ENCODE measurements at places on chromosomes 7 and 10.

DNA sequence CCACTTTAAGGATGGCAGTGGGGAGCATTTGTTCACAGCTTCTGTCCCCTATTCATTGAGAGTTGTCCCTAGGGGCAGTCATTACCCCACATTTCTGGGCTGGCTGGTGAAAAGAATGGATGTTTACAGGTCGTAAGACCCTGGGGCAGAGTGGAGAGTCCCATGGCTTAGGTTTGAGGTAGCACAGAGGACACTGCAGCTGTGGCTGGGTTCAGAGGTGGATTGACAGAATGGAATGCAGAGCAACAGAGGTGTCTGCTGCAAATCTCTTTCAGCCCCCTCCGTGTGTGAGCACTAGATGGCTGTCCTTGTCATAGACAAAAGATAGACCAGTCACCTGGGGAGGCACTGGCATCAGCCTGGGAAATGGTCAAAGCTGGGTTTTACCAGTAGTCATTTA is 141.9 kb downstream of the CACNB2 start:
- DNase-seq: no peak

DNA sequence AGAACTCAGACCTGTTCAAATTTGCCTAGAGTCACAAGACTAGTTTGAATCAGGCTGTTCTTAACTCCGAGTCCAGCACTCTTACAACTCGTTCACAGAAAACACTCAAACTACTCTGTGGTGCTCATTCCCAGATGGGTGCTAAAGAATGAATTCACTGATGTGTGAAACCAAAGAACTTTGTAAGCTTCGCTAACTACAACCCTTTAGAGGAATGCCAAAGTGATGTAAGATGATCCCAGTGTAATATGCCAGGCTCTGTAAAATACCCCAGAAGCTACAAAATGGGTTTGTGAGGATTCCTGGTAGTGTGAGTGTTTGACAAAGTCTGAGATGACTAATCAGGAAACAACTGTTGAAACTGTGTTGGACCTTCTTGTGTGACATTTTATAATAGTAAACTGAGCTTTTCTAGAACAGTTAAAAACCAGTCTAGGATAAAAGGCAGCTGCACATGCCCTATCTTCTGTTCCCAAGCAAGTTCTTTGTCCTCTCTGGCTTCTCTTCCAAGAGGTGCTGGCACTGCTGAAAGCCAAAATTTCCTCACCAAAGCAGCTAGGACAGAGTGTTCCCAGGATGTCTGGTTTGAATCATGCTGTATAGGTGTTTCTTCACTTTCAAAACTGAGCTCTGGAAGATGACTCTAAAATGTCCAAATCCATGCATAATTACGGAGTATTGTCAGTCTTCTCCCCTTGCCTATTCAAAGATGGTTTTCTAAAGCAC is 527.6 kb downstream of the SORCS1 start:
- DNase-seq: no peak

DNA sequence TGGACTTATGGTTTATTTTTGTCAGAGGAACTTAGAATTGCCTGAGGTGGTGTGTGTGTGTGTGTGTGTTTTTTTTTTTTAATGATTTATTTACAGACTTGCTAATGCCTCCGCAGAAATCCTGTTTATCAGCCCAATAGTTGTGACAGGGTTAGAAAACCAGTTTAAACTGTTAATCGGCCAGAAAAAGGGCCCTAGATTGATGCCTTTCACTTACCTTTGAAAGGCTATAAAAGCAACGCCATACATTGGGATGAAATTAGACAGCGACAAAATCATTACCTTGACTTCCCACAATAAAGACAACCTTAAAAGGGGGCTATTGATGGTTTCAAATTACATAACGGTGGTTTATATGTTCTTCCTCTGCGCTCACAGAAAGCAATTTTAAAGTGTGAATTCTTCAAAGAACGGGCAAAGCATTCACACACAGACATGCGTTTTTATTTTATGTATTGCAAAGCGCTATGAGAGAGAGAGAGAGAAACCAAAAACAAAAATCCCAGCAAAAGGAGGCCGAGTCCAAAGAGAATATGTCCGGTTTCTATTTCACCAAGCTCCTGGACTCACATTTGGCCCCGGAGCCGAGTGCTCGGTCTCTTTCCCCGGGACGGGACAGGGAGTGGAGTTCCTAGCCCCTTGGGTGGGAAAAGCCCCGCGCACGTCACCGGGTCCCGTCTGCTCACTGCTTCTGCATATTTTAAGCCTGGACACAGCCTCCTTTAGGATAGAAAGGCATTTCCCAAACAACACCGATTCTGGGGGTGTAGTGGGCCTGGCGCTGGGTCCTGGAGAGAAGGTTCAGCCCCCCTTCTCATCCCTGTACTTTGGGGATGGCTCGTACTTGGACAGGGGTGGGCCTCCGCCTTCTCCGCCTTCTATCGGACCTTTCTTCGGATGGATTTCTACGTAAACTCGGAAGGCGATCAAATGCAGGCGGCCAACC is 26.8 kb upstream of the VAX1 start:
- no peak for DNase-seq

- no peak for DNase-seq
Measured at GRCh38 chr10:67990093-67990492, 85.0 kb downstream of the HERC4 start.

DNA sequence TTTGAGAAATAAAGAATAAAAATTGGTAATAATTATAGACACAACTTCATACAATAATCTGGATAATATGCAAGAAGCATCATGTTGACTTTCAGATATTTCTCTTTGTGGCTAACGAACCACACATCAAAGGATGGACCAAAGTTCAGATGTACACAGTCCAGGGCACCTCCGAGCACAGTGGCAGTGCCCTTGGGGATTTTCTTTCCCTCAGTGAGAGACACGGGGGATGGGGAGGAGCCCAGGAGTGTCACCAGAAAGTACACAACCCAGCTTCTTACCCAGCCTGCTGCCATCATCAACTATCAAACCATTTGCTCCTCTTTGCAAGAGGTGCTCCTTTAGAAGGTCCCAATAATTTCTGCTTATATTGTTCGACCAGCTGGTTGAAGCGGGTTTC is 33.2 kb downstream of the RBM28 start:
- DNase-seq: no peak

DNA sequence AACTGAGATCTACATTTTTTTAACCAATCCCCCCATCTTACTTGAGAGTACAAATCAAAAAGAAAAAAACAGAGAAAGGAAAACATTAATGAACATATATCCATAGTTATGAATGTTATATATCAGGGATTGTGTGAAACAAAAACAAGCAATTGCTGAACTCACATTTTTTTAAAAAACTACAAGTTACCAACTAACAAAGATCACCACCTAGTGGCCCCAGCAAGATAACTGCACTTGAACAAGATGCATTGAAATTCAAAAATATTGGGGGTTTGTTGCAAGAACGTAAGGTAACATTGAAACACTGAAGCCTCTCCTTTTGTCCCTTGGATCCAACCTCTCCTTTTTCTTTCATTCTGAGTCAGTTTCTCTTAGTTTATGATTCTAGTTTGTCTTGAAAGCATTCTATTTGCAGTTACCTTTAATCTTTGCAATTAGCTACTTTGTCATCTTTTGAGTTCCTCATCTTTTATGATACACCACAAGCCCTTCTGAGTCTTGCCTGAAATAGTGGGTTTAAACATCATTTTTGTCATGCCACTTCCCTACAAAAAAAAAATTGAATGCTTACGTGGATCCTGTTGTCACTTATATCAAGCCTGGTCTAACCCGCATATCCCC is 87.3 kb upstream of the TES start:
- no peak for DNase-seq

- no peak for DNase-seq
Measured at GRCh38 chr7:69110450-69111050, 487.7 kb upstream of the AUTS2 start.

- DNase-seq: no peak
Measured at GRCh38 chr10:31136930-31137885, 105.5 kb upstream of the ZNF438 start.

DNA sequence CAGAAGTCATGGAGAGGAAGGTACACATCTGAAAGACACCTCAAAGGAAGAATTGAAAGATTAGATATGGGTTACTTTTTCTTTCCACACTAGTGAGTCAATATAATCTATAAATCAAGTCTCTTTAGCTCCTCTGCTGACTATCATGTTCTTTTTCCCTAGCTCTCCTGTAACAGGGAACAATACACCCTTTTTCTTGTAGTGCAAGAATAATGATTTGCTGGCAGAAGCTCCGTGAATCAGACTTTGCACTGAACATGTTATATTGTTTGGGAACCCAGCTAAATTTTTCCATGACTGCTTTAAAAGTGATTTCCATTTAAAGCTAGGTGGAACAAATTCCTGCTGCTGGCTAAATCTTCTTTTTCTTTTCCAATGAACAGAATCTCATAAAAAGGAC is 756.6 kb upstream of the C7orf33 start:
- DNase-seq: no peak

- no peak for DNase-seq
Measured at GRCh38 chr7:116672596-116673456, 830 bp downstream of the MET start.

- DNase-seq: no peak
Measured at GRCh38 chr7:3404501-3404900, 103.4 kb downstream of the SDK1 start.

- DNase-seq: no peak
Measured at GRCh38 chr7:98027342-98028033, 37.5 kb upstream of the OCM2 start.

DNA sequence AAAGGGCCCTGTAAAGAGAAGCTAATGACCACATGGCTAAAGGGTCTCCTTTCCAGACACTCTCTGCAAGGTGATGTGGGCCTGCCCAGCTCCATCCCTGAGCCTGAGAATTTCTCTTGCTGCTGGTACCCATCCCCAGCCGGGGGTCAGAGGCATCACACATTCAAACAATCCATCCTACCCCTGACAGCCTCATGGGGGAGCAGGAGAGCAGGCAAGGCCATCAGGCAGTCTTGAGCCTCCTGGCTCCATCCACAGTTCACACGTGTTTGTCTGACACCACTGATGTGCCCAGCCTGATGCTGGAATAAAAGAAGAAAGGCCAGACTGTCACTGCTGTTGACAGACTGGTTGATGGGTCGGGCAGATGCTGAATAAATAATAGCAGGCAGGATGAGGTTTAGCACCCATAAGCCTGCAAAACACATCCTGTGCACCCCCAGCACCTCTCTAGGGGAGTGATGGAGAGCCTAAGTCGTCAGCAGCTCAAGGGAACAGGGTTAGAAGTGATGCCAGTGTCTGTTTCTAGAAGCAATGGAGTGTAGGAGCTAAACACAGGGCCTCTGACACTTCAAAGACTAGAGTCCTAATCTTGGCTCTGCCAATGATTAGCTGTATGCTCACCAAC is 43.5 kb downstream of the TLL2 start:
- peak; percentile 5 for DNase-seq

DNA sequence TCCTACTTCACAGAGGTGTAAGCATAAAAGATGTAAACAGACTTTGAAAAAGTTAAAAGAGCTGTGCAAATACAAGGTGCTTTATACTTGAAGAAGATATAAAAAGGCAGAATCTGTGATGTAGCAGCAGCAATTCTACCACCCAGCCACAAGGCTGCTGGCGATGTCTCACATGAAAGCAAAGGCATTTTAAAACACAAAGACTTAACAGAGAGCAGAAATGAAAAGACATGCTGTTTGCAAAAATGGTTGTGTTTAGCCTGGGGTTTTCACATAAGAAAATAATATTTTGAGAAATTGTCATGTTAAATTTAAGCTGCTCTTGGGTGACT is 85.5 kb upstream of the ZNF800 start:
- no peak for DNase-seq

DNA sequence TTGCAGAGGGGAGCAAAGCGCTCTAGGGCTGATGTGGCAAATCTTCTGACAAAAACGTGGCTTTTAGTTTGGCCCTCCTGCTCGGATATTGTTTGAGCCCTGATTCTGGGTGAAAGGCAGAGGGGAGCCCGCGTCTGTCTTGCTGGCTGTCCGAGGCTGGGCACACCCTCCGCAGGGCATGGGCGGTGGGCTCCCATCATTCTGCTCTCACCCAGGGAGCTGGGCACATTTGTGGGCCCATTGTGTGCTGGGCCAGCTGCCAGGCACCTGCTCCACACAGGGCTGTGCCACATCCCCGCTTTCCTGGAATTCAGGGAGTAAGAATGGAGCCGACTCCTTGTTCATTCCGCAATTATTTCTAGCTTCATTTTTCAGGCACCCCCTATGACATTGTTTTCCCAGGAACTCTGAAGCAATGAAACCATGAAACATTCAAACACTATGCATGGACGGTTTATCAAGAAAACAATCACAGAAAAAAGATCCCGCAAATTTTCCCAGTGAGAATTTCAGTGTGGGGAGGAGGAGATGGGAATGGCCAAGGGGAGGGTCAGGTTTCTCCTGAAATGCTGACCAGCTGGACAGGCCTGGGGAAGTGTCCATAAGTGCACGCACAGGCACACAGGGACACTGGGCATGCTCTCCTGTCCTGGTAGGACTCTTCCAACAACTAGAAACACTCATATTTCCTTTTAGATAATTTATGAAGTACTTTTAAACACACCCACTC is 341.1 kb downstream of the CXCL12 start:
- no peak for DNase-seq

DNA sequence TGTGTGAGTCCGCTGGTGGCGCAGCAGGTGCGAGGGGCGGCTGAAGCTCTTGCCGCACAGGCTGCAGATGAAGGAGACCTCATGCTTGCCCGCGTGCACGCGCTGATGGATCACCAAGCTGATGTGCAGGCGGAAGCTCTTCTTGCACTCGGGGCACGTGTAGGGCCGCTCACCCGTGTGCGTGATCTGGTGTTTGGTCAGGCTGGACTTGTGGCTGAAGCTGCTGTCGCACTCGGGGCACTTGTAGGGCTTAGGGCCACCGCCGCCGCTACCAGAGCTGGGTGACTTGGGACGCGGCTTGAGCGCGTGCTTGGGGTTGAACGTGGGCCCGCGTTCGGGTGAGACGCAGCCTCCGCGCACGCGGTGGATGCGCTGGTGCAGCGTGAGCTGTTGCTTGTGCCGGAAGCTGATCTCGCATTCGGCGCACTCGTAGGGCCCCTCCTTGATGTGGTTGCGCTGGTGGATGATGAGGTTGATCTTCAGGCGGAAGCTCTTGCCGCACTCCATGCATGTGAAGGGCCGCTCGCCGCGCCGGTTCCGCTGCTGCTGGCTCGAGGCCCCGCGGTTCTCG is 28.7 kb downstream of the ZNF777 start:
- DNase-seq: no peak

GRCh38 chr10:100895896-100896295 is 16.9 kb upstream of the SLF2 start:
- no peak for DNase-seq

DNA sequence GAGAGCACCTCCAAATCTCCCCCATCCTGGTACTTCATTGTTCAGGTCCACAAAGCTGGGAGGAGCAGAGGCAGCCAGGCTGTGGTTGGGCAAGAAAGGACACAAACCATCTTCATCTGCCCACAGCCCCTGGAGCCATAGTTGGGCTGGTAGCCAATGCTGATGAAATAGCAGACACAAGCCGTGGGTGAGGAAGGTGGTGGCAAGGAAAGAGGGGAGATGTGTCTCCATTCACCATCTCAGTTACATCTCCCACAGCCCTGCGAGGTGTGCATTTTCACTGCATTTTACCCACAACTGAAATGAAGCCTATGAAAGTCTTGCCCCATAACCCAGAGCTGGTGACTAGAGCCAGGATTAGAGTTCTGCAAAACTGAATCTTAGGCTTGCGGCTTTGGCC is 35.0 kb downstream of the PIK3AP1 start:
- no peak for DNase-seq

Measured in activated CD4-positive, alpha-beta T cell treated with anti-CD3 and anti-CD28 coated beads, Interleukin-2, amount 50 U/mL, for 1 hour (primary cell).